D721Med (cell line): ENCODE measurements at places on chromosomes 6 and 20.

GRCh38 chr6:167090171-167090570, 32.7 kb upstream of the CCR6 start:
- no peak for DNase-seq

- DNase-seq: no peak
Observed at GRCh38 chr6:1966713-1967112, 278.7 kb downstream of the GMDS start.

DNA sequence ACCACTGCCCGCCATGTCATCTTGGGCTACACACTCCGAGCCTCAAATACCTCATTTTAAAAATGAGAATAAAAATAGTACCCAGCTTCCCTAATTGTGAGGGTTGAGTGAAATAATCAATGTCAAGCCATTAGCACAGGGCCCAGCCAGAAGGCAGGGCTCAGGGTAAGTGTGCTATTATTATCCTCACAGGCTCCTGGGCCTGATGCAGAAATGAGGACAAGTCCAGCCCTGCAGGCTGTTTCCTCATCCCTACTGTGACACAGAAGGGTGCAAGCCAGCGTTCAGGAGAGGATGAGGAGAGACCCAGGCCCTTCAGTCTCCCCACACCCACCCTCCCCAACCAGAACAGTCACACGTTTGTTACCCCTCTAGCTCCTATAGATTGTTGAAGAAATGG, 4.0 kb downstream of the DLK2 start:
- DNase-seq: no peak

- no peak for DNase-seq
Observed at GRCh38 chr20:37152284-37152683, 26.8 kb upstream of the RPN2 start.

GRCh38 chr6:13590574-13591153, 16.3 kb downstream of the SIRT5 start:
- DNase-seq: no peak
